ENCODE measurements at places on chromosomes 7 and 10.

DNA sequence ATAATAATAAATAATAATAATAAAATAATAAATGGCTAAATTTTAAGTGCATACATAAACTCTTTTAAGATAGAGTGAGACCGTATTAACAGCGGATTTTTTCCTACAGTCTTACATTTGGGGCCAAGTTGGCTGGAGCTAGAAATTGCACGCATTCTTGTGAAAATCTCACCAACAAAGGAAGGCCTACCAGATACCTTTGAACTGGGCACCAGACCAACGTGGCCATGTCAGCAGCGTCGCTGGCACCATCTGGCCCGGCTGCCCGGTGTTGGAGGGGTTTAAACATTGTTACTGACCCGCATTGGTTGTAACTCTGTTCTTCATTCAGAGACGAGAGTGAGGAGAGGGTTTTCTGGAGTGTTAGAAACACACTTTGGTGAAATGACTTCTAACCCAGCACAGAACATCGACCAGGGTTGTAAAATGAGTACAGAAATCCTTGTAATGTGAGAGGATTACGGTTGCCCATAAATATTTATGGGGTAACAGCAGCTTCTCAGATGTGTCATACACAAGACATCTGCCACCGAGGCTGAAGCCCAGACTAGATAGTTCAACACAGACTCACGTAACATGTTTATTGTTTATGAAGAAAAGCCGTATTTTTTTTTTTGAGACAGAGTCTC, 34.6 kb upstream of the UNCX start:
- no peak for DNase-seq

DNA sequence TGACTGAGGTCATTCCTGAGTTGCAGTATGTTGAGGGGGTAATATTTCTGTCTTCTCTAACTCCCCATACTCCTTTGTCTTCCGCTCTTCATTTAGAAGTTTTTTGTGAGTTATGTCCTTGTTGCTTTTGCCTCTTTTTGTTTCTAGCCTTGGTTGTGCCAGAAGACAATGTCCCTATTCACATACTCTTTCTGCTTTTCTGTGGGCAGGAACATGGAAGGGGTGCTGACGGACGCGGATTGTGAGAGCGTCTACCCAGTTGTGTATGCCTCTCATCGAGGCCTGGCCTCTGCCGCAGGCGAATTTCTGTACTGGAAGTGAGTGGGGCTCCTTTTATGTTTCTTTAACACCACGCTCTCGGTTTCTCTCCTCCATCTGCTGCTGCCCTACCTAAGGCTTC, 20.5 kb downstream of the STAG3 start:
- no peak for DNase-seq

DNA sequence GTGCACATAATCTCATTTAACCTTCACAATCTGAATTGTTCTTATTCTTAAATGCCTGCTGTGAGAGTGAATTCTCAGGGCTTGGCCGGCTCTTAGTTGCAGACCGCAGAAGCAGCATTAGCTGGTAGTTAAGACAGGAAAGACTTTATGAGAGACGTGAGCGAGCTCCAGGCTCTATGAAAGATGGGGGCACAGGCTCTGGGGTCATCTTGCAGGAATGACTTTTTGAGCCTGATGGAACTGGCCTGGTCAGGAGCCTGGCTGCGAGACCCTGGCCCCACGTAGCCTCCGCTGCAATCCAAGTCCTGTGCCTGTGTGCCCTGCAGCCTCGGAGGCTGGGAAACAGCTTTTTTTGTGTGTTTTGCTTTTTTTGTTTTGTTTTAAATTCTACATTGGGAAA, 958.8 kb upstream of the ZNF722 start:
- no peak for DNase-seq

DNA sequence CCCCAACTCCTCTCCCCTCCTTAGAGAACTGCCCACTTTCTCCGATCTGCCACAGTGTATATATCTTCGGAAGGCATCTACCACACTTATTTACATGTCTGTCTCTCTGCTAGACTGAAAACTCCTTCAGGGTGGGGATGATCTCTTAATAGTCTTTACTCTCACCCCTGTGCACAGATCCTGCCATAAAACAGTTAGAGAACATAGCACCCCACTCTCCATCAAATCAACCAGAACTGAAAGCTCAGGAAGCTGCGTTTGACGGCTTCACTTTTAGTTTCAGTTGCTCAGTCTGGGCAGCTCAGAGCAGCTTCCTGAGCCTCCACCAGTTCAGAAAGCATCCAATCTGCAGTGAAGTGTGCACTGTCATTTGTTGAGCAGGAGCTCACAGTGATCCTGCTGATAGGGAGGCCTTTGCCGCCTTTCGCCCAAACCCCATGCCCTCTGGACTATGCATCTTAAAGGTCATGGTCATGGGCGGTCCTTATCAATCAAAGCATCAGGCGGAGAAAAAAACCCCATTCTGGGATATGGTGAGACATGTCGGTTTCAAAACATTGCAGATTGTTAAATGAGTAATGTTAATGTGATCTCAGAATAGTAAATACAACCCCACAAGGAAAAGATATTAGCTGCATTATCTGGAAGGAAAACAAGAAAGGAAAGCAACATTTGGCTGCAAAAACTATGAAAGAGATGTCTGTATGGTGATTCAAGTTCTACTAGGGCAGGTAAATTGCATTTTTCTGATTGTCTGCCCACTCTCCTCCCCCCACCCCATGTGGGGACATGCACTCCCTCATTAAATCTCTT, 167.1 kb upstream of the ADO start:
- no peak for DNase-seq

DNA sequence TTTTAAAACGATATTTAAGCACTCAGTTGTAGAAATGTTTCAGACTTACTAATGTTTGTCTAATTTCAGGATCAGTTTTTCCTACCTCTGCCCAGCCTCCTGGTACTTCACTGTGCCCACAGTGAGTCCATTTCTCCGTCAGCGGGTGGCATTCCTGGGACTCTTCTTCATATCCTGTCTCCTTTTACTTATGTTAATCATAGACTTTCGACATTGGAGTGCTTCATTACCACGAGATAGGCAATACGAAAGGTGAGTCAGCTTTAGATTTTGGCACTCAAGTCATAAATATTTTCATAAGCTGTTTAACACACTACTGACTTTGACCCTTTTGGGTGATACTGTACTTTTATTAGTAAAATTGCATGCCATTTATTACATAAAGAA, 2.1 kb downstream of the ENTPD7 start:
- no peak for DNase-seq

DNA sequence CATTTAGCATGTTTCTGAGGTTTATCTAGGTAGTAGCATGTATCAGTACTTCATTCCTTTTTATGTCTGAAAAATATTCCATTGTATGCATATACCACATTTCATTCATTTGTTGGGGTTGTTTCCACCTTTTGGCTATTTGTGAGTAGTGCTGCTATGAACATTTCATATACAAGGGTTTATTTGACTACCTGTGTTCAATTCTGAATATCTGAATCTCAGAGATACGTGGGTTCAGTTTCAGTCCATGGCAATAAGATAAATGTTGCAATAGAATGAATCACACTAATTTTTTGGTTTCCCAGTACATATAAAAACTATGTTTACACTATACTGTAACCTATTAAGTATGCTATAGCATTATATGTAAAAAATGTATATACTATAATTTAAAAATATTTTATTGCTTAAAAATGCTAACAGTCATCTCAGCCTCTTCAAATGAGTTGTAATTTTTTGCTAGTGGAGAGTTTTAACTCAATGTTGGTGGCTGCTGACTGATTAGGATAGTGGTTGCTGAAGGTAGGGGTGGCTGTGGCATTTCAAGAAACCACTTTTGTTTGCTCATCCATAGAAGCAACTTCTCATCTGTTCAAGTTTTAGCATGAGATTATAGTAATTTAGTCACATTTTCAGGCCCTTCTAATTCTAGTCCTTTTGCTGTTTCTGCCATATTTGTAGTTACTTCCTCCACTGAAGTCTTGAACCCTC, 13.9 kb downstream of the PLEKHA1 start:
- no peak for DNase-seq

- no peak for DNase-seq
Measured at GRCh38 chr10:125961743-125962142, 65.4 kb downstream of the FANK1 start.
